Endothelial cell of umbilical vein (primary cell): ENCODE measurements at places on chromosomes 4 and X.

DNA sequence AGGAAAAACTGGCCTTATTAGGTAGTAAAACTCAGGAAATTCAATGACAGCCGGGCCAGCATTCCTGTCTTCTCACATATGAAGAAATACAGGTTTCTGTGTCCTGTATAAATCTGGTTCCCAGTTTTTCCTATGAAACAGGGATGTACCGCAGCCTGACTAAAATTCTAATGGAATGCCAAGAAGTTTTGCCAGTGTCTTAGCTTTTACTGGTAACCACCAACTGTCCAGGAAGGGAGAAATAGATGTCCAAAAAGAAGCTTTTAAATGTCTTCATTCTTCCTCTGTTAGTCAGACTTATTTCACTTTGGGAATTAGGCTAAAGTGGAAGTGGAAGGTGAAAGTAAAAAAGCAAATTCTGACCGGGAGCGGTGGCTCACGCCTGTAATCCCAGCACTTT, 108.0 kb upstream of the TBL1X start:
- DNase-seq: no peak

GRCh38 chrX:103628386-103629317, at the start of gene TCEAL1:
TCEAL1 (plus strand) TSS chrX:103628975; CDS start chrX:103629917, 942 bp downstream.
- peak; percentile 62 for DNase-seq

GRCh38 chr4:32043248-32043633, 1323.1 kb downstream of the PCDH7 start:
- DNase-seq: no peak

GRCh38 chr4:45569619-45570018, 554.2 kb downstream of the GABRG1 start:
- DNase-seq: no peak

GRCh38 chrX:132815643-132816042, 142.8 kb downstream of the HS6ST2 start:
- no peak for DNase-seq

- DNase-seq: peak; percentile 55
Observed at GRCh38 chr4:70651864-70652506, 14.3 kb downstream of the JCHAIN start.

- no peak for DNase-seq
Observed at GRCh38 chr4:104263100-104263499, 231.6 kb downstream of the CXXC4 start.

DNA sequence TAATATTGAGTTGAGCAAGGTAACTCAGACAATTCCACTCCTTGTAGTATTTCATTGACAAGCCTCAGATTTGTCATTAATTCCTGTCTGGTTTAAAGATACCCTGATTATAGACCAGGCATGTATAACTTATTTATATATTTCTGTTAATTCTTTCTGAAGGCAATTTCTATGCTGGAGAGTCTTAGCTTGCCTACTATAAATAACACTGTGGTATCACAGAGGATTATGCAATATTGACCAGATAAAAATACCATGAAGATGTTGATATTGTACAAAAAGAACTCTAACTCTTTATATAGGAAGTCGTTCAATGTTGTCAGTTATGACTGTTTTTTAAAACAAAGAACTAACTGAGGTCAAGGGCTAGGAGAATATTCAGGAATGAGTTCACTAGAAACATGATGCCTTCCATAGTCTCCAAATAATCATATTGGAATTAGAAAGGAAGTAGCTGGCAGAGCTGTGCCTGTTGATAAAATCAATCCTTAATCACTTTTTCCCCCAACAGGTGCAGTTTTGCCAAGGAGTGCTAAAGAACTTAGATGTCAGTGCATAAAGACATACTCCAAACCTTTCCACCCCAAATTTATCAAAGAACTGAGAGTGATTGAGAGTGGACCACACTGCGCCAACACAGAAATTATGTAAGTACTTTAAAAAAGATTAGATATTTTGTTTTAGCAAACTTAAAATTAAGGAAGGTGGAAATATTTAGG, 821 bp downstream of the CXCL8 start:
- DNase-seq: peak; percentile 63

DNA sequence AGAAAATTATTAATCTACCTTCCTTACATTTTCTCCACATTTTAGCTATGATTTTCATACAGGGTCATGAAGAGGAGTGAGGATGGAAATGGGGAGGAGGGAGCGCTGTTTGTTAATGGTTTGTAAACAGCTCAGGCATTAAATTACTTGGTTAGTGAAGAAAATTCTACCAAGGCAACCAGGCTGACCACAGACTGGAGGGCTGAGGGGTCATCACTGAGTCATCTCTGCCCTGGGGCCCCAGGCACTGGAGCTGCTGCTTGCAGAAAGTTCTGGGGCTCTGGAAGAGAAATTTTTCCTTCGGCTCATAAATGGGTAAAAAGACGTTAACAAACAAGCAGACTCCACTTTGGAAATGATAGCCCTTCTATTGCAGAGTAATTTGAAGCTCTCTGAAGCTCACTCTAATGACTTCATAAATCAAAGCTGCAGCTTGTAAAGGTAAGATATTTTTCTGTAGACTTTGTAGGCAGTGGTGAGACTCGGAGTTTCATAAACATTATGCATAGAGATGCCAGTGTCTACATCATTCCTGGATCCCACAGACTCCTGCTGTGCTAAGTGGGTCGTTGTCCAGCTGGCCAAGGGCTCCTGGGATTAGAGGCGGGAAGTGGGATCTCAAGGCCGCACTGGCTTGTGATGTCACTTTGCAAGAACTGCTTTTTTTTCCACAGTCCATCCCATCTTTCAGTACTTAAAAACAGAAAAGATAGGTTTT, 159.6 kb downstream of the PTTG2 start:
- DNase-seq: peak; percentile 7

GRCh38 chrX:39476604-39477021, 621.1 kb downstream of the BCOR start:
- DNase-seq: no peak

GRCh38 chrX:13774696-13775095, 40.1 kb downstream of the OFD1 start:
- DNase-seq: no peak

DNA sequence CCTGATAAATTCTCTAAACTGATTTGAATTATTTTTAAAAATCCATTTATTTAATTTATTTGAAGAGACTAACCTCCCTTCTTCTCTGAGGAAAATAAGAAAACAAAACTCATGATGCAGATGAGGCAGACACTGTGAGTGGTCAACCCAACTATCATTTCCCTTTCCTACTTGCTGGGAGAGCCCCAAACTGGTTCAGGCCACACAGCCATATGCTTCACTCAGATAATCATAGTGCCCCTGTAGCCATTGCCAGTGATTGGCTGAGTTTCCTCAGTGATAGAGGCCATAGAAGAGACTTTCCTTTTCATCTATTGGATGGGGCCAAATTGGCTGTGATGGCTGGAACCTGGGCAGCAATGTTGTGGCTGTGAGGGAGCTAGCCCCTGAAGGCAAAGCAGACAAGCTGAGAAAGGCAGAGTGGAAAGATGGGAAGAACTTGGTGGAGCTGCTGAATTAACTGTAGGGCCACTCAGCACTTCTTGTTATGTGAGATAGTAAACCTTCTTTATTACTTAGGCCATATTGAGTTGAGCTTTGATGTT, 49.8 kb downstream of the RAB33B start:
- no peak for DNase-seq

GRCh38 chr4:39050590-39050989, 11.4 kb upstream of the KLHL5 start:
- no peak for DNase-seq

- no peak for DNase-seq
Observed at GRCh38 chr4:42736527-42737195, 79.8 kb upstream of the ATP8A1 start.

DNA sequence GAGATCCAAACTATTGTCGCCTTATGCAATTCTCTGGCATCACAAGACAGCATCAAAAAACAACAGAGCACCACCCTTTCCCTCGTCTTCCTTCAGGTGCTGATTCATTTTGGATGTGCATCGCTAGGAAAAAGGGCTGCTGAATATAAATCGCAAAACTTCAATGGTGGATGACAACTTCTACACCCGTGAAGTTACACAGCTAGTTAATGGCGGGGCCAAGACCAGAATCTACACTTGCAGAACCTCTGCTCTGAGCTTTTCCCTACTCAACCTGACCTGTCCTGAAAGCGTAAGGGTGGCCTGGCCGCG, 674 bp downstream of the GNPDA2 start:
- no peak for DNase-seq

- no peak for DNase-seq
Observed at GRCh38 chrX:71111141-71111843, at the start of gene IL2RG. IL2RG (minus strand) TSS chrX:71111577; CDS start chrX:71111539, 38 bp downstream.

DNA sequence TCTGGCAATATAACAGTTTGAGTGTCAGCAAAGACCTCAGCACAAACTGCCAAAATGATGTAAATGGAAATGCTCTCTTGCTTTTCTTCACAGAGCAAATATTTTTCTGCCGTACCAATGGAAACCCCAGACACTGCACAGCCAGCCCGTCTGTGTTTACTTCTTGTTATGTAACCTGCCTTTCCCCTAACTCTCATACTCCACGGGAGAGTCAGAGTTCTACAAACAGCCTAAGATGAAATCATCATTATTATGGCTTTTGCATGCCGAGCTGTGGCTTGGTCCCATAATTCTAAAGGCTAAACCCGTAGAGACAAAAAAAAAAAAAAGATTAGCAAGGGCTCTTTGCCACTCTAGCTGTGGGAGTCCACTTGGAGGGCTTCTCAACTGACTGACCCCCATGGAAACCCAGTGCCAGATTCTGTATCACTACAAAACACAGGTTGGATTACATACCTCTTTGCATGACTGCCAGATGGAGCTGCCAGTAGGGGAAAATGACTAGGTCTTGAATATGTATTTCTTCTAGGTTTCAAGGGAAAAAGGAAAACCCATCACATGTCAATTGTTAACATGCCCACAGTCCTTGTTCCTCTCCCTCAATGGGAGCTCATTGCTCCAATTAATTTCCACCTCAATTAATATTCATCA, 197.2 kb upstream of the CNKSR2 start:
- no peak for DNase-seq

- DNase-seq: no peak
Observed at GRCh38 chrX:15914486-15914885, 59.9 kb upstream of the AP1S2 start.

- DNase-seq: no peak
Observed at GRCh38 chr4:56658528-56658927, 22.6 kb downstream of the HOPX start.

- DNase-seq: no peak
Observed at GRCh38 chr4:7710576-7711306, 228.9 kb downstream of the AFAP1 start.

GRCh38 chr4:75605928-75606327, 24.4 kb downstream of the CDKL2 start:
- DNase-seq: no peak

DNA sequence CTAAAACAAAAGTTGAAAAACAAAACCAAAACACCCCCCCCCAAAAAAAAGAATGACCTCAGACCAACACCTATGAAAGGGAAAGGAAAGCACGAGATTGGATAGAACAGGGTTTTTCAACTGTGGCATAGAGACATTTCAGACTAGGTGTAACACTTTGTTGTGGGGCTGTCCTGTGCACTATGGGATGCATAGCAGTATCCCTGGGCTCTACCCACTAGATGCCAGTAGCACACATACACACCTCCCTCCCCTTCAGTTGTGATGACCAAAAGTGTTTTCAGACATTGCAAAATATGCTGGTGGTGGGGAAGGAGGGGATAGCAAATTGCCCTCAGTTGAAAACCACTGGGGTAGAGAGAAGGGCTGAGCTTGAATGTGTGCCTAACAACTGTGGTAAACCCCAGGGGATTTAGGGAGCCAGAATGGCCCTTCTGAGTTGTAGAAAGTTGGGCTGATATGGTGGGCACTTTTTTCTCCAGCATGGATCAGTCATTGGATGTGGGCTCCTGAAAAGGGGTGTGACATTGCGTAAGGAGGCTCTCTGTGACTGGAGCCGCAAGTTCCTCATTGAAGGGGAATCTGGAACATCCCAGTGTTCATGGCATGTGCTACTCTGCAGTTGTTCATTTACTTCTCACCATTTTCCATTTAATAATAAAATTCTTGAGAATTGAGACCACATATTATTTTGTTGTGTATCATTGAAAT, 8.8 kb upstream of the GEMIN8 start:
- DNase-seq: no peak

DNA sequence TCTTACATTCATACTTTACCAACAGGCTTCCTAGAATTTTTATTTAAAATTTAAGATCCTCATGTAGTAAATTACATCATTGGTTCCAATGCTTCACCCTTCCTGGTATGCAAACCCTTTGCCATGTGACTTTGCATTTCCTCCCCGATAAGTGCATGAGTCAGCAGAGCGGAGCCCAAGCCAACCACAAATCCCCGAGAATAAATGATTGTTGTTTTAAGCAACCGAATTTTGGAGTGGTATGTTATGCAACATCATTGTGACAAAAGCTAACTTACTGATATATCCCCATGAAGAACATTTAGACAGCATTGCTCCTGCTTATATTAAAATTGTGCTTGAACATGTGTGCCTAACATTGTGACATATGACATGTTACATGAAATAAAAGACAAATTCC, 199.4 kb upstream of the DDX53 start:
- DNase-seq: peak; percentile 34

DNA sequence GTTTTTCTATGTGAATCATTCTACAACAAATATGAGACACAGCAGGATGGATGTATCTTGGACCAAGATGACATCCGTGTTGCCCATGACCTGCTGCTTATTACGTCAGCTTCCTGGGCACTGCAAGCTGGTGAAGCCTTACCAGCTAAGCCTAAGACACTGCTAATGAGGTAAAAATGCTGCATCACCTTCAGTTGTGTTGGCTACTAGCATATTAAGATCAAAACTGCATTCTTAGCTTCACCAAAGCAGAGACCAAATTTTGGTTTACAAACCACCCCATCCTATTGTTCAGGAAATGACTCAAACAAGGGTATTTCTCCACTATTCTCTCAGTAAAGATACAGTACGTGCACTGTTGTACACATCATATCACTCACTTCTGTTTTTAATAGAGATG, 50.3 kb downstream of the MAML3 start:
- peak; percentile 72 for DNase-seq

DNA sequence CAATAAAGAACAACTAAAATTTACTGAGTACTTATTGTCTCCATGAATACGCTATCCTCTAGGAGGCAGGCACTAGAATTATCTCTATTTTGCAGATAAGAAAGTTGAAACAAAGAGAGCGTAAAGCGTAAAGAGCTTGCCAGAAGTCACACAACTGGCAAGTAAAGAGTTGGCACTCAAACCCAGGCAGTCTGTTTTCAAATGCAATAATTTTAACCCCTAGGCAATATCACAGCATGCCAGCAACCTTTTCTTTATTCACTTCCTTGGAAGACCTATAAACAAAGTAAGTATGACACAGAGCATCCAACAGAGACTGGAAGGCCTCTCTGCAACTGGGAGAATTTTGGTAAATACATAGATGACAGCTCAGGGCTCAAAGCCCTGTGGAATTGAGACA, 23.2 kb upstream of the AMELX start:
- no peak for DNase-seq

- peak; percentile 9 for DNase-seq
Observed at GRCh38 chrX:107935200-107935599, 47.0 kb downstream of the TEX13B start.

GRCh38 chr4:55561889-55562288, 15.2 kb upstream of the CLOCK start:
- no peak for DNase-seq

DNA sequence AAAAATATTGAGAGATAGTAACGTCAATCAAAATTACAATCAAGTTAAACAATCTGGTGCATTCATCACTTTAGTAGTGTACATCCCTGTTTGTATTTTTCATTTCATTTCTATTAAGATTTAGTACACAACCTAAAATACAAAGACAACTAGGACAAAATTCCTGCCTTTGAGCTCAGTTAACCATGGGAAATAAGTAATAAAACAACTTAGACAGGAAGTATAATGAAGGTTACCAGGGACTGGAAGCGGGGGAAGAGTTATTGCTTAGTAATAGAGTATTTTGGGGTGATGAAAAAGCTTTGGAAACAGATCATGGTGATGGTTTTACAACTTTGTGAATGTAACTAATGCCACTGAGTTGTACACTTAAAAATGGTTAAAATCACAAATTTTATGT, 25.6 kb upstream of the ATXN3L start:
- DNase-seq: peak; percentile 1
